ENCODE measurements at places on chromosomes 4 and X.

GRCh38 chr4:874056-874455 lies 48.1 kb upstream of the CPLX1 start:
- no peak for DNase-seq

DNA sequence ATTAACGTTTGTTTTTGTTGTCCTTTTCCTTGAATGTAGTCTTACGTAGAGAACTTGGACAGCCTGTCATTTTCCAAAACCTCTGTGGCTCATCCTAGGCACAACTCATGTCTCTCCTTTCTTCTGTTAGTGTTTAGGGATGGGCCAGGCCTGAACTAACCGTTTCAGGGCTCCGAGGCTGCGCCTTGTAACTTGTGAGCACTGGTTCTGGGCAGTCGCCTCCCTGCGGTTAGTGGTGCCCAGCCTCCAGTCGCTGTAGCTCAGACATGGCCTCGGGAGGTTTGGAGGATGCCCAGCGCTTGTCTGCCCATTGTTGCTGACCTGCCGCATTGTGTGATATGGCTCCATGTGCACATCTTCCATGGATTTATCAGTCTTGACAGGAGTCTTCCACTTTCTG lies 32.8 kb downstream of the TMEM131L start:
- DNase-seq = no peak

DNA sequence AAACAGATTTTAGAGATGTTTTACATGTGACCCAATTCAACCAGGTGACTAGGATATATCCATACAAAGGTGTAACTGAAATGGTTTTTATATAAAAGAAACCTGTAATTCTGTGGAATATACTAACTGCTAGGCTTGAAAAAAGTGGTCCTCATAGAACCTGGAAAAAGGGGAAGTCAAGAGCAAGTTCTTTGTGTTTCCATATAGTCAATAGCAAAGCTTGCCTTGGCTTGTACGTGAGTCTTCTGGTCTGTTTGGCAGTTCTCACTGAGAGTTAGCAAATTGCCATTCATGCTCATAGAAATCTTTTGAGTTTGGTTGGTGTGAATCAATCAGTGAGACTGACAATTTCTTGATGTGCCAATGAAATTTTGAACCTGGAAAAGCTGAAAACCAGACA lies 79.4 kb upstream of the SMIM10 start:
- DNase-seq = no peak

GRCh38 chrX:69279234-69279633 lies 114.0 kb upstream of the PJA1 start:
- DNase-seq = no peak

GRCh38 chrX:1521459-1521956 lies 15.5 kb downstream of the P2RY8 start:
- no peak for DNase-seq

DNA sequence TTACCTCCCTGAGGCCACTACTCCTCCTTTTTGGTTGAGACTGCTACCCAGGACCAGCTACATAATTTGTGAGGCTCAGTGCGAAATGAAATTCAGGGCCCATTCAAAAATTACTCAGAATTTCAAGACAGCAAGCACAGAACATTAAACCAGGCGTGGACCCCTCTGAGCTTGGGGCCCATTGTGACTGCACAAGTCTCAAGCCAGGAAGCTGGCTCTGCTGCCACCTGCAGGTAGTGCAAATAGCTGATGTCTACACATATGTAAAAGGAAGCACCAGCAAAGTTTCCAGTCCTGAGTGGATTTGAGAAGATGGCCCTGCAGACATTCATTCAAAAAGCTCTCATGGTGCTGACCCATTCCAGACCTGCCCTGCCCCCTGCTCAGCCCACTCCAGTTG lies 213.4 kb upstream of the LNX1 start:
- peak; percentile 47 for DNase-seq

DNA sequence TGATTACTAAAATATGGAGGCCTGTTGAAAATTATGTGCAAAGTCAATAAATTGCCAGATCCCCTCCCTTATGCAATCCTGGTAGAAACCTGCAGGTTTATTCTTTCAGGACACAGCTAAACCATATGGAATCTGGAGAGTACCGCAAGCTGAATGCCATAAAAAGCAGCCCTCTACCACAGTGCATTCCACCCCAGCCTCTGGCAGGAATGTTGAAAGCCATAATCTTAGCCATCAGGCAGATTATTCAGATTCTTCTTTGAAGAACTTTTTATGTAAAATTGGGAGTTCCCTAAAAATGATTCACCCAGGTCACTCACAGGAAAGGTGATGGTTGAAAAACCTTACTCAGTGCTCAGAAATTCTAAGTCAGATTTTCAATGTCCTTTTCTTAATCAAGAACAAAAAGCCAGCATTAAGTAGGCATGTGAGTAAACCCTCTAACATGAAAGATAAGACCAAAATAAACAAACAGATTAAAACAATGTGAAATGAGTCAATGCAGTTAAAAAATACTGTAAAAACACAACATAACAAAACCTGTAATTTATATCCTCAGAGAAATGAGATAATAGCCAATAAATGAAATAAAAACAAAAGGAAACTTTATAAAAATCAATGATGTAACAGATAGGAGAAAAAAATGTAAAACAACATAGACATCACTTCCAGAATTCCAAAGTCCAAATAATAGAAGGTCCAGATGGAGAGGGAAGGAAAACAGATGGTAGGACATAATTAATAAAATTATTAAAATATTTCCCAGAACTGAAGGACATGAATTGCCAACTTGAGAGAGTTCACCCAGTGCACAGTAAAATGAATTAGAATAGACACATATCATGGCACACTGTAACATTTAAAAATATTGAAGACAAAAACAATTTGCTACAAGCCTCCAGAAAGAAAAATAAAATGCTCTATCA lies 226.9 kb downstream of the FSTL5 start:
- no peak for DNase-seq

DNA sequence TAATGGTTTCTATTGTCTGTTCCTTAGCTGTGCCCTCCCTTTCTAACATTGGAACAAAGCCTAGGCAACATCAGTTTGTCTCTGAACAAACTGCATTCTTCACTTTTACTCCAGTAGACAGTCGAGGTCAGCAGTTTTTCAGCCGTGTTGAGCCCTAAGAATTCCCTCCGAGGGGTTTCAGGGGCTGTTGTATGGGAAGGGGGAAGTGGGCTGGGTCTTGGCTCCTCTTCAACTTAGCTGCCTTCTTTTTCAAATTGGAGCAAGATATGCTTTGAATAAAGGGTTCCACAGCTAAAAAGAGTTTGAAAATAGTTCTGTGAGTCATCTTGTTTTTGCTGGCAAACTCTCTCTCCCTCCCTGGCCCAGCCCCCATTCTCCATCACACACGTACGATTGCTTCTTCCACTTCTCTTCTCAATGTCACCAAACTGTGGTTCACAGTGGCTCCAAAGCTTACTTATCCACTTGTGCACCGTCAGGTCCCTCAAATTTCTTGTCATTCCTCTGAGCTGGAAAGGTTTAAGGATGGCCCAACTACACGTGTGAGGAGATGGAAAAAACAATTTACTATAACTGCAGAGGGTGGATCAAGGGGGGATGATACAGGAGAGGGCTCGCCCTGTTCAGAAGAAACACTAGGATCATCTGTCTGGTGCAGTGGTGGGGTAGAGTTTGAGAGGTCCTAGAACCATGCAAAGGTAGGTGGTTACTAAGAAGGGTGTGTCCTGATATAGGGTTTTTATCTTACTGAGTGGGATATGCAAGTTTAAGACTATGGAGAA lies 9.2 kb upstream of the MAML3 start:
- DNase-seq = no peak

DNA sequence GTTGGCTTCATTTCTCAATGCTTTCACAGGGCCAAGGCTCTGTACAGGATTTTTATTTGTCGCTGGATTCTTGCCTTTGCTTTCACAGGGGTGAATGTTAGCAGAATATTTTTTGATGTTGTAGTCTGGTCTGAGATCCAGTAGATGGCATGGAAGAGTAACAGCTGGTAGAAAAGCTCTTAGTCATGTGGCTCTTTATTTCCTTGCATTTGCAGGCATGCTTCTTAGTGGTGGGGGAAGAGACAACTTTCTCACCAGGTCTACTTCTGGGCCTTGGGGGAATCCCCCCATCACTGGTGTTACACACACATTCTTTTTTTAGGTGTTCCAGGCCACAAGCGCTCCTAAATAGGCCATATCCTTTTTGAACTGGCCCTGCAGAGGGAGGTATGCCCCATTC lies 58.2 kb upstream of the DKK2 start:
- DNase-seq = no peak

DNA sequence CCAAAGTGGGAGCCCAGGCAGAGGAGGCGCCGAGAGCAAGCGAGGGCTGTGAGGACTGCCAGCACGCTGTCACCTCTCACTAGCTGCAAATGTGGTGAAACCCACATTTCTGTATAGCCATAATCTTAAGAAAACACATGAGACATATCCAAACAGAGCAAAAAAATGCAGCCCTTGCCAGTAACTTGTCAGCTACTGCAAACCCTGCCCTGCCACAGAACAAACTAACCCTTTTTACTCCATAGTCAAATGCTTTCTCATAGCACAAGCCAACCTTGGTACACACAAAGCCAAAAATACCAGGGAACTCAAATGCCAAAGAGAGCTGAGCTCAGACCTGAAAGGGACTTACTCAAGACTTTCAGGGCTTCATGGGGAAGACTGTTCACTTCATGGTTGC lies 14.9 kb upstream of the NXF3 start:
- DNase-seq = no peak

- no peak for DNase-seq
Observed at GRCh38 chrX:118853596-118853995, 30.0 kb downstream of the ZCCHC12 start.

GRCh38 chr4:59608466-59608865 lies 1591.7 kb upstream of the ADGRL3 start:
- no peak for DNase-seq

GRCh38 chr4:54913751-54914526 lies 211.5 kb downstream of the KDR start:
- peak; percentile 41 for DNase-seq

GRCh38 chrX:45537936-45538335 lies 337.3 kb upstream of the DIPK2B start:
- no peak for DNase-seq

DNA sequence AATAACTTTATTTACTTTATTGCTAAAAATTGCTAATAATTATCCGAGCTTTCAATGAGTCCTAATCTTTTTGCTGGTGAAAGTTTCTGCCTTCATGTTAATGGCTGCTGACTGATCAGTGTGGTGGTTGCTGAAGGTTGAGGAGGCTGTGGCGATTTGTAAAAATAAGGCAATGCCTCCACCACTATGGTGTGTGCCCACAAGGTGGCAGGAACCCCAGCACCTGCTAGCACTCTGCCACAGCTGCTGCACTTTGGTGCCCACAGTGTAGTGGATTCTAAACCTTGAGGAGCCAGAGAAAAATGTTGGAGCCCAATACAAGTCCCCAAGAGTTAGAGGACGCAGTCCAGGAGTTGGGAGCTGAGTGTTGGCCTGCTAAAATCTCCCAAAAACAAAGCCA lies 1237.1 kb downstream of the PCDH19 start:
- no peak for DNase-seq

GRCh38 chr4:16129336-16129735 lies 45.5 kb upstream of the PROM1 start:
- peak; percentile 77 for DNase-seq

GRCh38 chr4:83605210-83605609 lies 69.3 kb downstream of the GPAT3 start:
- no peak for DNase-seq

DNA sequence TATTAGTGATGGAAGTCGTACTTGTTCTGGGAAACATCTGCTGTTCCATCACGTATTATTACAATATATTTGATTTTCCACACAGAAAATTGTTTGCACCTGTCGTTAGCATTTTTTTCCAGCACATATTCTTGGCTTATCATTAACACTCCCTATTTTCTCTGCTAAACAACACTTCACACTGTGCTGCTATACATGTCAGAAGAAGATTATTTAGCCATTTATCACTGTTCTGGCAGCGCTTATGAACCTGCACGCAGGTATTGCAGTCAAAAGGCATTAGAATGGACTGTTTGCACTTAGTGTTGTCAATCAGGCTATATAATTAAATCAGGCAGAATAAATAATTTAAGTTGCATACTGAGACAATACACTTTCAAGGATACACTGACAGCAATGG lies 218.6 kb downstream of the CHM start:
- no peak for DNase-seq

DNA sequence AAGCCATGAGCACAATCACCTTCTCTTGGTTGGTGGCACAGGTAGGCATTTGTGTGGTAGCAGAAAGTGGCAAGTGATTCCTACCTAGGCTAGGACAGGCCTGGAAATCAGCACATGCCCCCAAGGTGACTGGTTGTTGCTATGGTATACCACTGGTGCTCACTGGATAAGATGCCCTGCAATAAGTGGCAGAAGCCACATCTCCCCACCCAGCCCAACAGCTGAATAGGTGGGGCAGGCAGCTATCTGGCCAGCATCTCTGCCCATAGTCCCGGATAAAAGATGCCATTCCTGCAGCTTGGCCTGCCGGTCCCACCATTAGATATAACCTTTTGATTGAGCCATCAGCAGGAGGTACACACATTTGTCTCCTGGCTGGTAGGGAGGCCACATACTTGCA lies 21.1 kb downstream of the AMER1 start:
- no peak for DNase-seq

DNA sequence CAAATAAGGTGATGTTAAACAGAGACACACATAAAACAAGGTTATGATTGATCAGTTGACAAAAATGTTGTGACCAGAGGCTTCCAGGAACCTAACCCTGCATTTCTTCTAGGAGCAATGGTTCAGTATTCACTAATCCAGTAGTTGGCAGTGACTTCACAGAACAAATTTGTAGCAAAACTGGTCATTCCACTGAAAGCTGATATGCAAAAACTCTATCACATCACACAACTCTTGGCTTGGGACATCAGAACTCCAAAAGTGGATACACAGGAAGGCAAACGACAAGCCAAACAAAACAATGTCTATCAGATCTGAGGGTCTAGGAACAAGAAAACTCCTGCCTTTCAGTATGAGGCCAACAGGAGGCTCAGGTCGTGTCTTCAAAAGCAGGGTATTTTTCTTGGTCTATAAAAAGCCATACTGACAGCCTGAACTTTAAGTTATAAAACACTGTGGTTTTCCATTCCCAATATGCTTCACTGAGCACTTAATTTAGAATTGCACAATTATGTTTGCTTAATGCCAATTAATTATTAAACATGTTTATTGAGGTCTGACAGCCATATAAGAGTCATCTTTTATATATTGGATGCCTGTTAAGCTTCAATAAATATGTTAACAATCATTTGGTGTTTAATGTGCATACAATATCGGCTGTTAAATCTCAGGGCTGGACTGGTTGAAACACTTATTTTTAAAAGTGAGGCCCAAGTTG lies 45.6 kb downstream of the SOD3 start:
- DNase-seq = no peak

GRCh38 chrX:110741213-110741796 lies 54.3 kb downstream of the CHRDL1 start:
- no peak for DNase-seq

- peak; percentile 35 for DNase-seq
Observed at GRCh38 chr4:149980941-149981340, 97.3 kb upstream of the DCLK2 start.

- no peak for DNase-seq
Observed at GRCh38 chr4:147050356-147050765, 104.7 kb upstream of the TTC29 start.

DNA sequence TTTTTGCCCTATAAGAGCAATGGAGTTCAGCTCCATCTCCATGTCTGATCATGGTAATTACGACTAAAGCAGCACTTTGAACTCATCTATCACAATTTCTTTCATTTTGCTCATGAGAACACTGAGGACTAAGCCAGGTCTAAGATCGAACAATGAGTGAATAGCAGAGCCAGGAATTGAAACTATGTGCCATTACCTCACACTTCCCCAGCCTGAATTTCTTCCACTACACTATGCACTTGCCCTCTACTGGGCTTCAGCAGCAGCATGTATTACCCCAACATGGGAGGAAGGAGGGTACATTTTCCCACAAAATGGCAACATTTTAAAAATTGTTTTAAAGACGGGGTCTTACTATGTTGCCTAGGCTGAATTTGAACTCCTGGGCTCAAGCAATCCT lies 274.7 kb upstream of the FGF13 start:
- no peak for DNase-seq

Data from Caco-2 (cell line).